ENCODE measurements at places on chromosomes 2 and 18.

DNA sequence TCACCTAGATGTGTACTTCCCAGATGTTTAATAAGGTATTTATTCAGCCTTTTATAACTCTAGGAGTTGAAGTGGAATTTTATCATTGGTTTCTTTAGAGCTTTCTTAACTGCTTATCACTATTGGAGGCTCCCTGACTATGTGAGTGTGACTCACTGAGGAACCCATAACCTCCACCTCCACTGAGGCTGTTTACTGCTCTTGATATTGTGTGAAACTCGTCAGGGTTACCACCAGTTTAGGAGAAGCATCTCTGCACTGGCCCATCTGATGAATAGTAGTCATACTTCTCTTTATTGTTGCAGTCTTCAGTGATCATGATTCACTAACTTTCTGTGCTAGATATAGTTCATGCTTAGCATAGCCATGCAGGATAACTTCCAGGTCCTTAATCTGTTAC, 79.6 kb upstream of the UBXN4 start:
- no peak for DNase-seq

DNA sequence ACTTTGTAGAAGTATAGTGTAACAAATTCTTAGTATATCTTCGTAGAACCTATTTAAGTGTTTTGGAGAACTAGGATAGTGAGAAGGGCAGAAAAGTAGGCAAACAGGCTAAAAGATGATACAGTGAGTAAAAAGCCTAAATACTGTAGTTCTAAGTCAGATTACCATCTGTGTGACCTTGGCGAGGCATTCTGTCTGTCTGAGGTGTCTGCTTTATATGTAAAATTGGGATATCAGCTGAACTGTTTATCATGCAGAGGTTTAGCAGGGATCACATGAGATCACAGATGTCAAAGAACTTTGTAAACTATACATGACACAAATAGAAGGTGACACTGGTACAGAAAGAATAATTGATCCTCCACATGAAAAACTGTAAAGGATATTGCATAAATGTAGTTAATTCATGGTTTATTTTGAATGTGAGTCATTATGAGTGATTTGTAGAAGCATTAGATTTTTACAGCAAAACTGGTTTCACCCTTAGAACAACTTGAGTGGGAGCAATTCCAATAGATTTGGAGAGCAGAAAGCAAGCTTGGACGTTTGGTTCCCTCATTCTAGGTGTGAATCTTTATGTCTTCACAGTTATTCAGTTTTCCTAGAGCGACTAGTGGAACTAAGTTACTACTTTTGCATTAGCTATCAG, 41.9 kb downstream of the TAF1B start:
- DNase-seq = no peak

- no peak for DNase-seq
These were observed 25.7 kb downstream of the CCBE1 start for GRCh38 chr18:59671551-59671950.

GRCh38 chr2:43714164-43714563, 37.9 kb upstream of the C1GALT1C1L start:
- no peak for DNase-seq

GRCh38 chr18:38872342-38872741, 1306.7 kb upstream of the CELF4 start:
- no peak for DNase-seq

DNA sequence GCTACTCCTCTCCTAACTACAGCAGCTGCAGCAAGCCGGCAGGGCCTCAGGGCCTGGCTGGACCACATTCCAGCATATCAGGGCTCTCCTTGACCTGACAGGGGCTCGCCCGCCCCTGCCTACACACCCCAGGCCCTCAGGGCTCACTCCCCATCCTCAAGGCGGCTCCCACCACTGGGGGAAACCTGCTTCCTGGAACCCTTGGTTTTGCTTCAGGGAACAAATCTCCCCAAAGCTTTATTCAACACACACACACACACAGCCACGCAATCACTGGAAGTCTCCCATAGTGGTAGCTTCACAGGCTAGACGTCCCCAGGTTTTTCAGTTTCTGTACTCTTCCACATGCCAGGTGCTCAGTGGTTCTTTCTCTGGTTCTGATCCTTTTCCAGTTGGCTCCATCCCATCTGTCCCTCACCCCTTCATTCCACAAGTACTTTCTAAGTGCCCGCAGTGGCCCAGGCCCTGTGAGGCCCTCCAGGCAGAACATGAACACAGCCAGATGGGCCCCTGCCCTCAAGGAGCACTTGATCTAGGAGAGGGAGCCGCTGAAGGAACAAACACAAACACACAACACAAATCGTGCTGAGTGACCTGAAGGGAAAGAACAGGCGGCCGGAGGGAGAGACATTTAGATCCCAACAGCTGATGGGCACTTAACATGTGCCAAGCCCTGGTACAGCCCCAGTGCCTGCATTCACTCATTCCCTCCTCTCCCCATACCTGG, 51.1 kb downstream of the TNS1 start:
- DNase-seq = no peak

DNA sequence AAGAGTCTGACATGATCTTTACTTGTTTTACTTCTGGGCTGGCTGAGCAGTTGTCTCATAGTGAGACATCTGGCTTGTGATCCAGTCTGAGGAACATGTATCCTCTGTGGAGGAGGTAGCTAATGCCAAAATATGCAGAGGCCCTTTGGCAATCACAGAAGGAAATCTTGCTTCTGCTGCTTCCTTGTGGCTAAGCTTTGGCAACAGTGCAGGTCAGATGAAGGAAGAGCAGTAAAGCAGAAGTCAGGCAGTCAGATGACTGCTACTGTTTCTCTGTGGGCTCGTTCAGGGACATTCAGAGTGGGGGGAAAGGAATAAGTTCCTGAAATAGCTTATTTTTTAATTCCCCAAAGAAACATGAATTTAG, 22.3 kb downstream of the DOK1 start:
- no peak for DNase-seq

- DNase-seq = no peak
These were observed 11.3 kb upstream of the SPATA3 start for GRCh38 chr2:230984393-230985220.

DNA sequence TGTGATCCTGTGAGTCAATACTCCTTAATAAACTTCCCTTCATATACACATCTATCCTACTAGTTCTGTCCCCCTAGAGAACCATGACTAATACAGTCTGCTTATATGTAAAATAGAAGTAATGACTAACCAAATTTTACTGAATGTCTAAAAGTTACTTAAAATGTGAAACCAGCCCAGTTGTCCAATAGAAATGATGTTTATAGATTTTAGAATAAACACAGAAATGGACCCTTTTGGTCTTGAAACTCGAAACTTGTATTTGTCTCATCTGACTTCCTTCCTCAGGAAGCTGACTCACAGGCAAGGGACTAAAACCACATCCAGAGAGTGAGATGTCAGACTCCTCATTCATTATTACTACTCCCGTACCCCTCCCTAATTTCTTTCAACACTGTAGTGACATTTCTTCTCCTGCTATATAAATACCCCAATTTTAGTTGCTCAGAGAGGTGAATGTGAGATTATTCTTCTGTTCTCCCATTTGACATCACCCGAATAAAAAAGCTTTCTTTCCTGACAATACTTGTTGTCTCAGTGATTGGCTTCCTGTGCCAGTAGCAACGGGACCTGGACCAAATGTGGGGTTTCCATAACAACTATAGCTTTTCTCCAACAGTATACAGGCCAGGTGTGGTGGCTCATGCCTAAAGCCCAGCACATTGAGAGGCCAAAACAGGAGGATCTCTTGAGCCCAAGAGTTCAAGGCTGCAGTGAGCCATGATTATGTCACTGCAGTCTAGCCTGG, 486.0 kb downstream of the ERBB4 start:
- DNase-seq = no peak

DNA sequence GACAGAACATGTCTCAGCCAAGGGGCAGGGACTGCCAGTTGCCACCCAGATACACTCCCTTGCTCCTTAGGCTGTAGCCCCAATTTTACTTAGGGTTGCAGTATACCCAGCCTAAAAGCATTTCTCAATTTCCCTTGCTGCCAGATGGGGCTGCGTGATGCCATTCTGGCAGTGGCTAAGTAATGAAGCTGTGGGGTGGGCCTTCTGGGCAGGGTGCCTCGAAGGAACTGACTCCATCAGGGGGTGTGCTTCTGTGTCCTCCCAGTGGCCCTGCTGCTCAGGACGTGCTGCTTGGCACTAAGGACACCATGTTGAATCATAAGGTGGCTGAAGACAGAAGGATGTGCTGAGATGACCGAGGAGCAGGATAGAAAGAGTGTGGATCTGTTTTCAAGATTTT, 74.2 kb downstream of the VWA3B start:
- DNase-seq = no peak

GRCh38 chr2:100234141-100234540, 88.2 kb downstream of the LONRF2 start:
- no peak for DNase-seq

- DNase-seq = no peak
These were observed 803.6 kb upstream of the ZEB2 start for GRCh38 chr2:145323512-145323911.

DNA sequence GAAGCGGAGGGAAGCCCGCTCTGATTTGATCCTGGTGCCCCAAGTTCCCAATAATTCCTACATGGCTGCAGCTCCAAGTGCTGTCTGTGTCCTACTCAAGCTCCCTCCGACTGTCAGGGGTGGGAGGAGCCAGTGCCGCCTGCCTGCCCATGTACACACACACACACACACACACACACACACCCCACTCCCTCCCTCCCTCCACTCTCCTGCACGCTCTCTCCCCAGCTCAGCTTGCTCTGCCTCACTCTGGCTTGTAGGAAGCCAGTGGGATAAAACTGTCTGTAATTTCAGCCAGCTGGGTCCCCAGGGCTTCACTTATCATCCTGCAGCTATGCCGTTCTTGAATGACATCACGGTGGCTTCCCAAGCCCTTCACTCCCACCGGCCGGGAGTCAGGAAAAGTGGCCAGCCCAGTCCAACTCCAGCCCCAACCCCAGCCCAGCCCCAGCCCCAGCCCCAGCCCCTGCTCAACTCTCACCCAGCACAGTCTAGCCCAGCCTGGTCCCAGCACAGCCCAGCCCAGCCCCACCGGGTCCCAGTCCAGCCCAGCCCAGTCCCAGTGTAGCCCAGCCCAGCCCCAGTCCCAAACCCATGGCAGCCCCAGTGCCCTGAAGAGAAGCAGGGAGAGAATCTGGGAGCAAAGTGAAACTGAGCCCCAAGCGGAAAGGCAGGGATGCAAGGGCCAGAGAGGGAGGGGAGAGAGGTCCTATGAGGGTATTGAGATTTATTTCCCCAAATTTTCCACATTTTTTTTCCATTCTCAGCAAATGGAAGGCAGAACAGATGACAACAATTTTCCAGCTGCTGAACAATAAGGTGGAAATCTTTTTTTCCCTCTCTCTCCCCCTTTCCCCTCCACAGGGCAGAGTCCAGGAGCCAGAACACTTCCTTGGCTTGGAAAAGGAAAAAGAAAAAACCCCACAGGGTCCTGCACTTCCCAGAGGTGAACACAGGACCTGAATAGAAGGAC, 144.0 kb downstream of the TNS1 start:
- no peak for DNase-seq

DNA sequence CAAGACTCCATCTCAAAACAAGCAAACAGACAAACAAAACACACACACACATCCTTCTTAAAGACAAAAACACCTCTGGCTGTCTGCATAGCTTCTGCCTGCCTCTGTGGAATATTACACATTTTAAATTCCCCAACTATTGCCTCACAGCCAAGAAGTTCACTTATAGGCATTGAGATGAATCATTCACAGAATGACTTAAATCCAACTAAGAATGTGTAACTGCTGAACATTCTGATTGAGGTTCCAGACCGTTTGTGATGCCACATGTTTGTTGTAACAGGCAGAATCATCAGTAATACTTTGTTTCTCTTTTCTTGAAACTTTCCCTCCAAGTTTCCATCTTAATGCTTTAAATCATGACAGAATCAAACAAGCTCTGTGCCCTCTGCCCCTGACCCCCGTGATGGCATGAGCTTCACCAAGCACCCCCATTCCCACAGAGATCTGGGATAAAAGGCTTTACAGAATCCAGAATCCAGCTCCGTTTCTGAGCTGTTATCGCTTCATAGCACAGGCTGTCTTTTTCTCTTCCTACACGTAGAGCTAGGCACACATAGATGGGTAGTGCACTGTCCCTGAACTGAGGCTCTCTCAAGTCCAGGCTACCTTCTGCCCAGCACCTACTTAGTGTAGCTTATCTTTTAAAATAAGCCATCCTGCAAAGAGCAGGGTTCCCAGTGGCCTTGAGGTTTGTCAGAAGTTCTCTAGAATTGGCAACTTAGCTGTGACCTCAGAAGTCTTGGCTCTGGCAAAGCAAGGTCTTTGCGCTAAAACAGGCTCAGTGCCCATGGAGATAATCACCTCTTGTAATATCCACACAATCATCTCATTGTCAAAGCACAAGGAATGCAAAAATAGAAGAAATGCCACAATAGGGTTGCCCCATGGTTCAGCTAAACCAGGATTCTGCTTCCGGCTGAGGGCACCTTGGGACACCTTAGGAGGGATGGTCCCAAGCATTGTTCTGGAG, 32.9 kb downstream of the EPAS1 start:
- no peak for DNase-seq

DNA sequence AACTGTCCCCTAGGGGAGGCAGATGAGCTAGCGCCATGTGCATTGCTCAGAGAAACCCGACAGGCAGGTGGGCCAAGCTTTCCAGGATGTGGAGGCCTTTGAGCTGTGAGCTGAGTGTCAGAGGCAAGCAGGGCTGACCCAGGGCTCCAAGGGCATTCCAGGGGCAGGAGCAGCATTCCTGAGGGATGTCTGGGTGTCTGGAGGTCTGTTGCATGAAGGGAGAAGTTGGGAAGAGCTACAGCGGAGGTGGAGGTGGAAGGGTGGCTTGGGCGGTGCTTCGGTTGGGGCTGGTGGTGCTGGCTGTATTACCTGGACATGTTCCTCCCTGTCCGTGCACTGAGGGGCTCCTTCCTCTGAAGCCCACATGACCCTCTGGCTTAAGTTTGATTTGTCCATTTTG, 102.8 kb downstream of the RNF144A start:
- no peak for DNase-seq

DNA sequence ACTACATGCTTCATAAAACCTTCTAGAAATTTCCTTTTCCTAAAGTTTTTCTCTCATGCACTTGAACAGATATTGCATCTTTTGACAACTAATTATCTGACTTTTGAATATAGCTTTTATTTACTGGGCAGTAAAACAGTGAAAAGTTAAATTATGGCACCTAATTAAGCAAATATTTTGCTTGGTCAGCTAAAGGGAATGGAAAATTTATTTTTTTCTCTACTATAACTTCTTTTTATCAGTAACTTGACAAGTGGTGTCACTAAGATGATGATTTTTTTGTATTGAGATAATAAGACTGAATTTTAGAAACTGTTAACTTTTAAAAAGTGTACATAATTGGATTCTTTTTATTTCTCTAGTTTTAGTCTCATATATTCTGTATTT, 351.6 kb downstream of the PIK3C3 start:
- DNase-seq = no peak

- no peak for DNase-seq
These were observed 137.1 kb downstream of the INO80D start for GRCh38 chr2:205948883-205949282.

- DNase-seq = no peak
These were observed 616.1 kb downstream of the IRS1 start for GRCh38 chr2:226183550-226183949.

- DNase-seq = peak; percentile 30
These were observed 638 bp downstream of the RPS7 start for GRCh38 chr2:3575534-3576262.

- no peak for DNase-seq
These were observed 4.1 kb downstream of the BCL11A start for GRCh38 chr2:60549238-60549927.
